CD4-positive, alpha-beta T cell (primary cell): ENCODE measurements at places on chromosomes 7 and 10. TPM values are rescaled to one million over a fixed set of nuclear protein-coding genes. Genes with fewer than 3 reads are reported as not detected.

DNA sequence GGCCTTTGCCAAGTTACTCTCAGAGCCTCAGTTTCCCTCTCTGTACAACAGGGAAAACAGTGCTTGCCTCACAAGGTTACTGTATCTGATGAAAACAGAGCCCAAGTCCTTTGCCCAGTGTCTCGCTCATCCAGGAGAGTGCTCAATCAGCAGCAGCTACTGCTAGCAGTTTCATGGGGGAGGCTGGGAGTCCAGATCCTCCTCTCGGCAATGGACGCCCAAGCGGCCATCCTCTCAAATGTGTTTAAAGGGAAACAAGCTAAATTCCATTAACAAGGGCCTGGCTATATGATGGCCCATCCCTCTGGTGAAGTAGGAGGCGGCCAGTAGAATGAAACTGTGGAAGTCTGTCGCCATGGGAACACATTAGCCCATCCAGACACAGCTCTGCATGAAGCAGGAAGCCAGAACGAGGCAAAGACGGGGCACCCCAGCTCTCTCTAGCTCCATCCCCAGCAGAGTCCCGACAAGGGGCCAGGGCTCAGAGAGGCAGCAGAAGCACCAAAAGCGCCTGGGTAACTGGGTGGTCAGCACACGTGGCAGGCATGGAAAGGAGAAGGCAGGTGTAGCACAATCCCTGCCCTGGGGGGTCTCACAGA, 35.2 kb downstream of the FAM53B start:
- DNase-seq = no peak

The EIF5AL1 gene
- 0.11 TPM for total RNA-seq

GRCh38 chr7:54563329-54563916, 21.2 kb downstream of the VSTM2A start:
- no peak for DNase-seq

DNA sequence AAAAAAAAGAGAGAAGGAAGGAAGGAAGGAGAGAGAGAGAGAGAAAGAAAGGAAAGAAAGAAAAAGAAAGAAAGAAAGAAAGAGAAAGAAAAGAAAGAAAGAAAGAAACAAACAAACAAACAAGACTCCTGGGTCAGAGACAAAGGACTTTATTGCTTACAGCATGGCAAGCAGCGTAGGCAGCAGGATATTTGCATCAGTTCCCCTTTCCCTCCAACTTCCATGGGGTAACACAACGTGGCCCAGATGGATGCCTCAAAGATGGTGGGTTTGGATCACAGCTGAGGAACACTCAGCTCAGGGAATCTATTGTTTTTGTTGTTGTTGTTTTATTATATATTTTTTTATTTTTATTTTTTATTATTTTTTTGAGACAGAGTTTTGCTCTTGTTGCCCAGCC, 128.5 kb upstream of the VKORC1L1 start:
- no peak for DNase-seq

- DNase-seq = no peak
Observed at GRCh38 chr7:74535951-74536356, 82.2 kb downstream of the GTF2IRD1 start.

- no peak for DNase-seq
Observed at GRCh38 chr7:55105952-55106351, 87.1 kb downstream of the EGFR start.

DNA sequence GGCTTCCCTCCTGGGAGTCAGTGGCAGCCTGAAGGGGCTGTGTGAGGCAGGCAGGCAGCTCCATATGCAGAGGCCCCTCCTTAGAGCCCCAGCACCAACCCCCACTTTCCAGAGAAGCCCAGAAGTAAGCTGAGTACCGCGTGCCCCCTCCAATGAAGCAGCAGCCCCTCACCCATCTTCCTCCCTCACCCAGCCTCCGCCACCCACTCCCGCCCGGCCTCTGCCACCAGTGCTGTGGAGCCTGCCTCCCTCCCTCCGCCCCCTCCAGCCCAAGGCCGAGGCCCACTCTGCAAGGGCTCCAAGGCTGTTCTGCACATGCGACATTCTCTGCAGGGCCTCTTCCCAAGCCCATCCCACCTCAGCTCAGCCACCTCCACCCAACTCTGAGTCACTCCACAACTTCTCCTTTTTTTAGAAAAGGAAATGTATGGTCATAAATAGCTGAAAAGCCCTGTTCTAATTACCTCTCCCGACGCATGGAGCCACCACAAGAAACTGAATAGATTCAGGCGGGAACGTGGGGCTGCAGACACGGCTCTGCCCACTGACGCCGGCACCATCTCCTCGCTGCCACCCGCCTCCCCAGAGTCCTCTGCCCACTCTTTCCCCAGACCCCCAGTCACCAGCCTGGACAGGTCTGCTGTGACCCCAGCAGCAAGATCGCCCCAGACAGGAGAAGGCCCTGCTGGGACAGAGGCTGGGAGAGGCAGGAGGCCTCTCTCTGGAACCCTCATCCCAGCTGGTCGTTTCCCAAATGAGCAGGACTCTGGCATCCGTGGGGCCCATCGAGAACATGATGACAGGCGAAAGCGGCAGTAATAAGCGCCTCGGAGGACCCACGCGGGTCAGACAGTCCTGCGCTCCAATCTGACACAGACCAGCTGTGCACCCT, 213.9 kb downstream of the MAD1L1 start:
- no peak for DNase-seq

GRCh38 chr10:114389426-114389825, 14.9 kb downstream of the AFAP1L2 start:
- no peak for DNase-seq

DNA sequence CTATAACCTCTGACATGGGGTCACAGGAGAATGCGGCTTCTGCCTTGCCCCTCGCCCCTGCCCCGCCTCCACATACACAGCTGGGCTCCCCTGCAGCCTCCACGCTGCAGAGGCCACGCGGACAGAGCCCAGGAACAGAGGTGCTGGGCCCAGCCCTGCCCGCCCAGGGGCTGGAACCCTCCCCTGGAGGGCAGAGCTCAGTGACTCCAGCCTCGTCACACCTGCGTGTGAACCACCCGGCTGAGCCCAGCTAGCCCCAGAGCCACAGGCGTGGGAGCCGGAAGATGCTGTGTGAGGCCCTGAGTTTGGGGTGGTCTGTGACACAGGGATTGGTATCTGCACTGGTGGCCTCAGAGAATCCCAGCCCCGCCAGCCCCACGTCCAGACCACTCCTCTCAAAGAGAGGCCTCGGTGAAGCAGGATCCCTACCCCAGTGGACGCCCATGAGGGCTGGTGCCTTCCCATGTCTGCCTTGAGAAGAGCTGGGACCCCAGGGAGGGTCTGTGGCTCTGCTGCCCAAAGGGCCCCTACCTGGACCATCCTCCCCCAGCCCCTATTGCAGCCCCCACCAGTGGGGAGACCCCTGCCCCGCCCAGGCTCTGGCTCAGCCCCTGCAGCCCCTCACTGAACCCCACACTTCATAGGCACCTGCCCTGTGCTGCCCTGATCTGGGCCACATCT, 8.1 kb upstream of the ADAP1 start:
- no peak for DNase-seq

The TYW1B gene
- total RNA-seq = 3.6 TPM

The RPP30 gene
- total RNA-seq = 28.5 TPM

DNA sequence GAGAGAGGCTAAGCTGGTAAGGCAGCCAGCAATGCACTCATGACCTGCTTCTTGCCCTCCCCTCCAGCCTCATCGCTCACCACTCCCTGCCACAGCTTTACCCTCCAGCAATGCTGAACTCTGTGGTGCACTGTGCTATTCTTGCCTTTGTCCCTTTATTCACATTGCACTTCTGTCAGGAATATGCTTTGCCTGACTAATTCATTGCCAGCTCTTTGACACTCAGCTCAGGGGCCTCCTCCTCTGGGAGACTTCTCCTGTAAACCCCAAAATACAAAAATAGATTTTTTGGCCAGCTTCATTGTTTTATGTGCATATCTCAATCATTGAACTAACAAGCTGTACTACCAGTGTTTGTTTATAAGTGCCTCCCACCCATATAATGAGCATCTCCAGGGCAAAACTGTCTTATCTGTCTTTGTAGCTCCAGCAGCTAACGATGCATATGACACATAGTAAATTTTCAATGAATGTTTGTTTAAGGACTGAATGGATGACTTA, 8.2 kb downstream of the CNNM1 start:
- no peak for DNase-seq

DNA sequence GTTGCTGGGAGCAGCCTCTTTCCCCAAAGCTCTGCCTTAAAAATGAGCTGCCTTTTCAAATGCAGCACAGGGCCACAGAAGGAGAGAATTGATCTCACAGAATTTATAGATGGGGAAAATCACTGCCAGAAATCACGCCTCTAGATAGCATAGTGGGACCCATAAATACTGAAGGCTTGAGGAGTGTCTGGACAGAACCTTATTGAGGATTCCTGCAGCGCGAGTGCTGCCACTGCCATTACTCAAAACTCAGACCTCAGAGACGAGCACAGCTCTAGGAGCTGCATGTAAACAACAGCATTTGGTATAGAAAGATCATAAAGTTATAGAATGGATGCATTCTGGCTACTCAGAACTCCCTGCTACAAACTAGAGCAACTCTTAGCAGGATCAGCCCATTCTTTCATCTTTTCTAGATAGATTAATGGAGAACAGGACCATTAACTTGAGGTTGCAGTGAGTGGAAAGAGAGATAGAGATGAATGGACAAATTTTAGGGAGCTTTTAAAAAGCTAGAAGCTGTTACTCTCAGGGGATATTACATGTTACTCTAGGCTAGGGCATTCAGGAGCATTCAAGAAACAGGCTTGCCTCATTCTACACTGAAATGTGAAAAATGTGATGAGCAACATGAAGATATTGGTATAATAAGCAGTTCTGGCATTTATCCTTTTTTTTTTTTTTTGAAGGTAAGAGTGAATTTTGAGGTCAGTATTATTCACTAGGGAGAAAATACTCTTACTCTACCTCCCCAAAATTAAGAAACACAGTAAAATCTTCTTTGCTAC, 267.2 kb upstream of the SLC26A5 start:
- DNase-seq = no peak

DNA sequence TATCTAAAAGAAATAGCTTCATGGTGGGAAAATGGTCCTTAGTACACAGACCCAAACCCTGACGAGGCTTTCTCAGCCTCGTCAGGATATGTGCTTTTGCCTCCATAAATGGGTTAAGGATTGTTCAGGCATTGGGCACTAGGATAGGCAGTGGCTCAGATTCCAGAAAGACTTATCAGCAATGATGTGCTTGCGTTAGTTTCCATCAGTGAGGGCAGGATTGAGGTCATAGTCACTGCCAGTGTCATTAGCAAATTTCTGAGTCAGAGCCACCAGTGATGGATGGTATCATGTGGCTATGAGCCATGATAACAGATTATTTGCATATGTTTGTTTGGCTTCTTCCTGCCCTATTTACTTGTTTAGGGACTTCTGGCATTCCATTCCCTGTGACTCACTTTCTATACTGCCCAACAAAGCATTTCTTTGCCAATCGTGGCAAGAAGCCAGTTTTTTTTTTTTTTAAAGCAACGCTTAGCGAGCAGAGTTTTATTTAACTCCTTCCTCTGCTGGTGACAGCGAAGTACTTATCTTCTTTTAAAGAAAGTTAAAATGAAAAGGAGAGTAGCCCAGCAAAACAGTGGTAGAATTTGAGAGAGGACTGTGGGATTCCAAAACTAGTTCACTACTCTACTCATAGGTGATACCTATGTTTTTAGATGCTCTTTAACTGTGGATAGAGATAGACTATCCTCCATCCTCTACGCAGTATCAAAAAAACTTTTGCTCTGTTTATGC, 44.4 kb downstream of the MYPN start:
- DNase-seq = peak; percentile 29

- no peak for DNase-seq
Observed at GRCh38 chr7:47546733-47547494, 35.0 kb downstream of the TNS3 start.

The LIPN gene
- not detected for total RNA-seq

DNA sequence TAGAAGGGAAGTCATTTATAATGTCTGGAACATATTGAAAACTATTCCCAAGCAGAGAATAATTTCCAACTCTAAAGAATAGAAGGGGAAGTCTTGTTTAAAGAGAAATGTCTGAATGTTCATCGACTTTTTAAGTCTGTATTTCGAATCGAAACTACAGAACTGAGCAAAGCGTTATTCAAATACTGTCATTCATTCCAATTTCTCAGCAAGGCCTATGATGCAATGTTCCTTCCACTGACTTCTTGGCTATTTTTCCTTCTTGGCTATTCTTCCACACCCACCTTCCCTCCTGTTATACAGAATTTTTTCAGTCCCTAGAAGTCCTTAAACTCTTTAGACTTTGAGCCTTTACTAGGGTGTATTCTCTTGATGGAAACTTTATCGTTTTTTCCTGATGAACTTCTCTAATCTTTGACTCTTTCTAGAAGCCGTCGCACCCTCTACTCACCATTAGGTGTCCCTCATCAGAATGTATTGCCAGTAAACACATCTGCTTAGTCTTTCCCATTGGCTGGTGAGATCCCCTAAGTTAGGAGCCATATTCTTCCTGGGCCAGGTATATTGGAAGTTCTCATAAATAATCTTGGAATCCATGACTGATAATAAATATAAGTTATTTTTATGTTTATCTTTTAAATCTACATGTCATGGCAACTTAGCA, 235.7 kb upstream of the CCDC6 start:
- DNase-seq = no peak

The ASB10 gene
- not detected for total RNA-seq

DNA sequence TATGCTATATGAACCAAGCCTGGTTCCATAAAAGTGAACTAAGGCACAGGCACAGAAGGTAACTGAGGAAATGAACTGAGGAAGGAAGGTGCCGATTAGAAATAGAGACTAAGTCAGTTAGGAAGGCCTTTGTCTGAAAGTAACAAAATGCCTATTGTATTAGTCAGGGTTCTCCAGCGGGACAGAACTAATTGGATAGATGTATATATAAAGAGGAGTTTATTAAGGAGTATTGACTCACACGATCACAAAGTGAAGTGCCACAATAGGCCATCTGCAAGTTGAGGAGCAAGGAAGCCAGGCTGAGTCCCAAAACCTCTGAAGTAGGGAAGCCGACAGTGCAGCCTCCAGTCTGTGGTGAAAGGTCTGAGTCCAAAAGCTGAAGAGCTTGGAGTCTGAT, 13.9 kb upstream of the PLXNA4 start:
- no peak for DNase-seq

DNA sequence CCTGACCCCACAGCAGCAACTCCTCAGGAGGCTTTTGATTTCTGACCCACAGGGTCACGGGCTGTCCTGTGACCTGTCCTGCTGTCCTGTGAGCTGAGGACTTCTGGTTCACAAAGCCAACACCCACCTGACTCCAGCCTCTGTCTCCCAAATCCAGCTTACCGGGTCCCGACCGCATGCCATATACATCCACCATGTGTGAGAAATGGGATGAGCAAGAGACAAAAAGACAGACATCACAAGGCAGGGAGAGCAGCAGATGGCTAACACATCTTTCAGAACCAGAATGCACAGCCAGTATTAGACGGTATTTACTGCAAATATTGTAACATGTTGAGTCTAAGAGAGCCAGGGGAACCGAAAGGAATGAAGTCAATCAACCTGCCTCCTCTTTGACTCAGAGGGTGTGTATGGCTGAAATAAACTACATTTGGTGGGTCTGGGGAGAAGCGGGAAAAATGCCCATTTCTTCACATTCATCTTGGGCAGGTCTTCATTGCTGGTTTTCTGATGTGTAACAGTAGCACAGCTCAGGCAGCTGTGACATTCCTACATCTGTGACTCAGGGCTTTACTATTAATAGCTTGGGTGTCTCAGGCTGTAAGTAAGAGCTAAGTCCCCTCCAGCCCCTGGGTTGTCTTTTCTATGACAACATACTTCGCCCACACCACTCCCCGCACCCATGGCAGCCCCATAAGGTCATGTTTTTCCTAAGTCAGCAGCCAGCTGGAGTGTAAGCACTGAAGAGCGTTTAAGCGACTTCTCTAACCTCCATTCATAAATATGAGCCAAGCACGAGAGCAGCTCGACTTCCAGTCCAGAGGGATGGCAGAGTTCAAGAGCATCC, 25.0 kb downstream of the ABLIM1 start:
- DNase-seq = no peak

The H2BK1 gene
- total RNA-seq = not detected

The ZPBP gene
- not detected for total RNA-seq
